ENCODE measurements at places on chromosomes 3 and 15.

DNA sequence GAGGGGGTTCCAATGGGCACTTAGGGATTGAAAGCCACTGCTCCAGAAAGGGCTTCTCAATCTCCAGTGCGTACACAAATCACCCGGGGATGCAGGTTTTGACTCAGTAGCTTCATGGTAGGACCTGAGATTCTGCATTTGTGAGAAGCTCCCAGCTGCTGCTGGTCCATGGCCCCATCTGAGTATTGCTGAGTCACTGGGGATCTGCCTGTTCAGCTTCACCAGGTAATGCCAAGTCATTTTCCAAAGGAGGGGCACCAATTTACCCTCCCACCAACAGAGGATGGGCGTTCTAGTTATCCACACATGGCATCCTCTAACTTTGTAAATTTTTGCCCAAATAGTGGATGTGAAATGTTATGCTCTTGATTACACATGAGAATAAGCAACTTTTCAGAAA is 12.9 kb upstream of the CEMIP start:
- no peak for DNase-seq
- no peak overlapping the region for H3K27ac ChIP-seq
- no peaks in the 10 kb centered on the region for H3K4me1 ChIP-seq

DNA sequence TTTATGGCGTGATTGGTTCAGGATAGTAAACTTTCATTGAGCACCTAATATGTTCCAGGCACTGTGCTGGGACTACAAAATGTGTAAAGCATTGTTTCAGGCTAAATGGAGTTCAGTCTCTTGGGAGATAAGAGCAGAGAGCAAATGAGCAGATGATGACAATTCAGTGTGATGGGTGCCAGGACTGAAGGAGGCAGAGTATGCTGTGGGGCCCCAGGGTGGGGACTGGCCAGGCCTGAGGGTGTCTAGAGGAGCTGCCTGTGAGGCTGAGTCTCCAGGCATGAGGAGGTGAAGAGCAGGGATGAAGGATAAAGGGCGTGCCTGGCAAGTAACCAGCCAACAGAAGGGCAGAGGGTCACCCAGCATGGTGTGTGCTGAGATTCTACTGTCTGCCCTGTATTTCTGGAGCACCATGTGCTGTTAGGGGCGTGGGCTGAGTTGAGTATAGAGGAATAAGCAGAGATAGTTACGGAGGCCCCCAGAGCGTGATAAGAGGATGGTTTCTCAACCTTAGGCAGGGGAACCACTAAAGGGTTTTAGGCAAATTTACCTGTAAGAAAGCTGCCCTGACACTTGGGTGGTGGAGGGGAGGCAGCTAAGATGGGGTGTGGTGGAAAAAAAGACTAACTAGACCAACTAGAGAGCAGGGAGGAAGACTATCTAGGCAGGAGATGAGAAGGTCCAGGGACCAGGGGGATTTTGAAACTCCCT is 38.5 kb downstream of the EPHB1 start:
- no peaks in the 10 kb centered on the region for H3K4me1 ChIP-seq
- no peak for DNase-seq
- no peaks in the 10 kb centered on the region for H3K36me3 ChIP-seq
- H3K27ac ChIP-seq: no peak overlapping the region
- H3K4me3 ChIP-seq: no peak overlapping the region

DNA sequence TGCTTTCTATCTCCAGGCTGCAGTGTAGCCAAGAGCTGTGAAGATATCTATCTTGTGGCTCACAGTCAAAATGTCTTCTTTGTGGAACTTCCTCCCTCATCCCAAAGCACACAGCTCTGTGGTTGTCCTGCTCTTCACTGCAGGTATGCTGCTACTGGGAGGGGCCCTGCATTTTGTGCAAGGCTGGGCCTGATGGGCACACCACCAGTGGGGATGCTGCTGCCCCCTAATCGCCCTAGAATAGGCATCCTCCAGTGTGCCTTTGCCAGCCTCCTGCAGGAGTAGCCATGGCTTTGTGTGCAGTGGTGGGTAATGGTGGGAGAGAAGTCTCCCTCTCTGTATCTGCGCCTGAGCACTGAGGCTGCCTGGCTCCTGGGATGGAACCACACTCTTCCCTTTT is 297.3 kb downstream of the DOCK3 start:
- H3K27ac ChIP-seq: peak overlapping the region; percentile 48
- H3K4me1 ChIP-seq: peaks cover 11% of the 10 kb centered on the region
- no peak for DNase-seq

GRCh38 chr15:70039917-70040316 is 57.8 kb downstream of the TLE3 start:
- H3K4me3 ChIP-seq: no peak overlapping the region
- H3K4me1 ChIP-seq: peaks cover 1% of the 10 kb centered on the region
- peaks cover 17% of the 10 kb centered on the region for H3K36me3 ChIP-seq
- H3K27me3 ChIP-seq: peaks cover 26% of the 10 kb centered on the region
- no peak overlapping the region for H3K27ac ChIP-seq
- DNase-seq: no peak

- H3K27ac ChIP-seq: peak overlapping the region; percentile 35
- peak overlapping the region; percentile 32 for H3K4me3 ChIP-seq
These were observed 139.3 kb downstream of the NFKBIZ start for GRCh38 chr3:101988596-101988995.

DNA sequence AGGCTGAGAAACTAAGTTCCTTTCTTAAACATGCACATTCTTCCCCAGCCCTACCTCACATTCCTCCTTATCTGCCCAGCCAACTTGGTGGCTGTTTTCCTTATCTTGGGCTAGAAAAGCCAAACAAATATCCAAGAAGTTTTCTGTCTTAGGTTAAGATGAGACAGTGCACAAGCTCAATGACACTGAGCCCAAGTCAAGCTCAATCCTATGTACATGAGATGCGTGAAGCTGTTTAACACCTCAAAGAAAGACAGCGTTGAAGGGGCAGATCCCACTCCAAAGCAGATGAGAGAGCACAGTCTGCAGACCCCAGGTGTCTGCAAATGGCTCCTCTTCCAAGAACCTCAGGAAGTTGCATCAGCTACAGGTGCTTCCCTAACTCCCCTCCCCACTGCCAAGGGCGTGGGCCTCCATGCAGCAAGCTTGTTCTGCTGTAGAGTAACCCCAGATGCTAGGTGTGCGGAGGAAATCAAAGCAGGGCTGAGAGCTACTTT is 16.6 kb downstream of the LRRC2 start:
- H3K27me3 ChIP-seq: peaks cover 29% of the 10 kb centered on the region
- peaks cover 3% of the 10 kb centered on the region for H3K36me3 ChIP-seq
- no peak overlapping the region for H3K4me3 ChIP-seq
- no peak overlapping the region for H3K27ac ChIP-seq
- peaks cover 19% of the 10 kb centered on the region for H3K4me1 ChIP-seq
- DNase-seq: no peak

DNA sequence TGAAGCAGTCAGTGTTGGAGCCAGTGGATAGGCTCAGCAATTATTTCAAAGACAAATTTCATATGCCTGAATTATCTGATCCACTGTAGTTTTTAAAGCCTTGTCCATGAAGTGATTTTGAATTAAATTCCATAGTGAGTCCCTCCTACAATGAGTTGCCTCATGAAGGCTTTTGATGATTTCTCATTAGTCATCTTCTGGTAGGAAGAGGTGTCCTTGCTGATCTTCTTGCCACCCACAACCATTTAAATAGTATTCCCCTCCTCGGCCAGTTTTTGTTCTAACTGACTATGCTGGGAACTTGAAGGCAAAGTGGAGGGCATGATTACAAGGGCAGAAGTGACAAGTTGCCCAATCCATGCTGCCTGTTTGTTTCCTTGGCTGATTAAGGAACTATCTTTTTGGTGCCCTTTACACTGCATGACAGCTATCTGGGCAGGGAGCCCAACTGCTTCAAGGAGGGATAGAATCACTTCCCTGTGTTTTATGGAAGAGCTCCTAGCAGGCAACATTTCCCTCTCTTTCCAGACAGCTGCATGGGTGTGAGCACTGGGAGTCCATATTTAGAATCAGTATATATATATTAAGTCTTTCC is 617.5 kb downstream of the ZPLD1 start:
- no peaks in the 10 kb centered on the region for H3K36me3 ChIP-seq
- H3K27me3 ChIP-seq: no peaks in the 10 kb centered on the region
- no peaks in the 10 kb centered on the region for H3K4me1 ChIP-seq
- no peak overlapping the region for H3K4me3 ChIP-seq

DNA sequence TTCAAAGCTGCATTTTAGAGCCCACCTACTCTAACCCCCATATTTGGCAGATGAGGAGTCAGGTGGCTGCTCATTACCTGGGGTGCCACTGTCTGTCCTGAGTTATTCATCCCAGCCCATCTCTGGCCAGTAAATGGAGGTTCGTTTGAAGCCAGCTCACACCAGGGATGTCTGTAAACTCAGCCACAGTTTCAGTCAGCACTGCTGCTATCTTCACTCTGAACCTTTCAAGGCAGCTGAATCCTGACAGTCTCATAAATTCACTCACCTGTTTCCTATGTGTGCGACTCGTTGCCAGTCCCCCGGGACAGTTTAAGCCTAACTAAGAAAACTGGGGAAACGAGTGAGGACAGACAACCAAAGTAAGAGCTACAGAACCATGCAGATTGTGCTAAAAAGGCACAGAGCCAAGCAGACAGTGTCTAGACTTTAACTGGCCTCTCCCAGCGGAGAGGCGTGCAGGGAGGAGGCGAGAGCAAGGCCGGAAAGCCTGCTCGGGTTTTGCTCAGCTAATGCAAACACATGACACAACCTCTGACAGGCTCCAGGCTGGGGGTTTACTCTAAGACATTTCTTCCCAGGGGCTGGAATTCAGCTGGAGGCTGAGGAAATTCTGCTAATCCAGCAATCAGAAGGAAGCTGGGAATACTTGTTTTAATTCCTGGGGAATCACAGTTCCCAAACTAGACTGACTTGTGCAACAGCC is 12.0 kb downstream of the FSTL1 start:
- DNase-seq: no peak
- H3K27me3 ChIP-seq: peaks cover 8% of the 10 kb centered on the region
- H3K36me3 ChIP-seq: no peaks in the 10 kb centered on the region
- H3K4me1 ChIP-seq: no peaks in the 10 kb centered on the region
- no peak overlapping the region for H3K4me3 ChIP-seq

DNA sequence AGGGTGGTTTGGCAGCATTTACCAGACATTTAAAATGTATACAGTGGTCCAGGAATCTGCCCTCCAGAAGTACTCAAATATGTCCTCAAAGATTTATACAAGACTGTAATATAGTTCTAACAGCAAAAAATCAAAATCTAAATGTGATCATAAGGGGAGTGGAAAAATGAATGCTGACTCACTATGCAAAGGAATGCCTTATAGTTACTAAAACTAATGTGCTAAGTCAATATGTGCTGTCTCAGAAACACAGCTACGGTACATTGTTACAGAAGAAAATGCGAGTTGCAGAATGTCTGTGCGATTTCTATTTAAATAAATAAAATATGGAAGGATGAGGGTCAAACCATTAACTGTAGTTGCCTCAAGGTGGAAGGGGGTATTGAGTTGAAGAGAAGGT is 230.1 kb upstream of the UBE2E1 start:
- DNase-seq: no peak
- H3K27ac ChIP-seq: no peak overlapping the region
- H3K36me3 ChIP-seq: no peaks in the 10 kb centered on the region
- H3K4me3 ChIP-seq: no peak overlapping the region
- H3K4me1 ChIP-seq: no peaks in the 10 kb centered on the region
- no peaks in the 10 kb centered on the region for H3K27me3 ChIP-seq

- H3K4me3 ChIP-seq: no peak within 1 kb of the TSS
- DNase-seq: no peak
- no peaks in the 10 kb centered on the region for H3K36me3 ChIP-seq
- H3K27me3 ChIP-seq: peaks cover 15% of the 10 kb centered on the region
These were observed at the start of gene SEMA3B for GRCh38 chr3:50268703-50269451. Gene SEMA3B, plus strand, starts transcription at chr3:50269147. Its CDS starts 94 bp downstream, at chr3:50269241.

GRCh38 chr15:99095626-99096025 is 9.3 kb upstream of the SYNM start:
- DNase-seq: no peak
- H3K27me3 ChIP-seq: peaks cover 39% of the 10 kb centered on the region
- no peak overlapping the region for H3K4me3 ChIP-seq
- no peaks in the 10 kb centered on the region for H3K4me1 ChIP-seq

DNA sequence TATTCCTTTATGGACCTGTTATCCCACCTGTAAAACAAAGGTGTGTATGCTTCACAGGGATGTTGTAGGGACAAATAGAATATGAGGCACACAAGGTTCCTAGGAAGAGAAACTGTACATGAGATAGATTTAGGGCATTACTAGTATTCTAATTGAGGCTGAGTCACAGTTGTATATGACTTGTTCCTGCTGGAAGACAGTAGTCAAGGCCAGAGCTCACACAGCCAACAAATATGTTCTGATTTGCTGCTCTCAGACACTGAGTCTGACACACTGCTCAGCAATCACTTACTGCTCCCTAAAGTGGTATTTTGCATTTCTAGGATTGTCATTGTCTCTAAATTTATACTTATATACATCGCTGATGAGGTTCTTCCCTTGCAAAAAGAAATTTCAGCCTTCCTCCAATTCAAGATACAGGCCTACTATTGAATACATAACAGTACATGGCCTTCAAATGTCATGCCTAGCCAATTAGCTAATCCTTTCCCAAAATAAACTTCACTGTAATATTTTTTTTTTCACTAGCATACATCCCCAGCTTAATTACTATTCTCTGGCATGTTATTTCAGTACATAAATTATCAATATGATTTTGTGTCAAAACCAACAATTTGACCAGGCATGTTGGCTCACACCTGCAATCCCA is 69.8 kb downstream of the TIGIT start:
- no peaks in the 10 kb centered on the region for H3K4me1 ChIP-seq
- H3K36me3 ChIP-seq: no peaks in the 10 kb centered on the region
- DNase-seq: no peak
- no peak overlapping the region for H3K4me3 ChIP-seq

- no peak overlapping the region for H3K4me3 ChIP-seq
- H3K27ac ChIP-seq: no peak overlapping the region
- no peak for DNase-seq
These were observed 246.4 kb downstream of the RBMS3 start for GRCh38 chr3:29527246-29527645.

DNA sequence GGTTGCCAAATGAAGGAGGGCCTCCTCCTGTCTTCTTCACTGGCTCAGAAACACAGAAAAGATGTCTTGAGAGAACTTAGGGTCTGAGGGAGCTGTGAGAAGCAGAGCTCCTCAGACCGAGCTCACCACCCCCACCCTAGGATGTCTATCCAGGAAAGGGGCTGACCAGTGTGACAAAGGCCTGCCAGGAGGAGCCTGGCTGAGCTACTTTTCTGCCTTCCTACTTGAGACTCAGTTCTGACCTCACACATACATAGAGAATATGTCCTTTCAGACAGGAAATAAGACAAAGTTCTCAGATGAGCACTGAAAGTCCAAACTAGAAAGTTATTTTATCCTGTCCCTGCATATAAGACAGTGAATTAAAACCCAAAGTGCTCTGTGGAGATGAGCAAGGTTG is 54.5 kb downstream of the KIF9 start:
- H3K27me3 ChIP-seq: no peaks in the 10 kb centered on the region
- H3K27ac ChIP-seq: no peak overlapping the region
- H3K4me3 ChIP-seq: no peak overlapping the region
- H3K36me3 ChIP-seq: no peaks in the 10 kb centered on the region
- no peak for DNase-seq

DNA sequence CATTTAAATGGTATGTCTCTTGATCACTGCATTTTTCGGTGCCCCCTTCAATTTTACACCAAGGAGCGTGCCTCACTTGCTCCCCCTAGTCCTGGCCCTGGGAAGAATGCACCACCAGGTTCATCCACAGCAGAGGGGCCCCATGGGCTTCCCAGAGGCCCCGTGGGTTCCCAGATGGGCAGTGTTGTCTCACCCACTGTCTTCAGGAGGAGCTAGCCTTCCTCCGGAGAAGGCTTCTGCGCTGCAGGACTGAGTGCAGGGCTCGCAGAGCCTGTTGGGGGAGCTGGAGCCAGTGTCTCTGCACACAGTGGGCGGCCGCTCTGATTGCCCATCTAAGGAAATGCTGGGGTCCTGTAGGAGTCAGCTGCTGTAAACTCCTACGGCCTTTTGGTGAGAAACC is 45.9 kb downstream of the POLR2M start:
- no peak overlapping the region for H3K27ac ChIP-seq
- H3K4me1 ChIP-seq: no peaks in the 10 kb centered on the region
- DNase-seq: no peak
- H3K27me3 ChIP-seq: no peaks in the 10 kb centered on the region
- H3K36me3 ChIP-seq: no peaks in the 10 kb centered on the region
